ENCODE measurements at places on chromosomes 3 and 15.

- DNase-seq, result no peak
Observed at GRCh38 chr3:149368674-149369497, 8.6 kb downstream of the TM4SF1 start.

DNA sequence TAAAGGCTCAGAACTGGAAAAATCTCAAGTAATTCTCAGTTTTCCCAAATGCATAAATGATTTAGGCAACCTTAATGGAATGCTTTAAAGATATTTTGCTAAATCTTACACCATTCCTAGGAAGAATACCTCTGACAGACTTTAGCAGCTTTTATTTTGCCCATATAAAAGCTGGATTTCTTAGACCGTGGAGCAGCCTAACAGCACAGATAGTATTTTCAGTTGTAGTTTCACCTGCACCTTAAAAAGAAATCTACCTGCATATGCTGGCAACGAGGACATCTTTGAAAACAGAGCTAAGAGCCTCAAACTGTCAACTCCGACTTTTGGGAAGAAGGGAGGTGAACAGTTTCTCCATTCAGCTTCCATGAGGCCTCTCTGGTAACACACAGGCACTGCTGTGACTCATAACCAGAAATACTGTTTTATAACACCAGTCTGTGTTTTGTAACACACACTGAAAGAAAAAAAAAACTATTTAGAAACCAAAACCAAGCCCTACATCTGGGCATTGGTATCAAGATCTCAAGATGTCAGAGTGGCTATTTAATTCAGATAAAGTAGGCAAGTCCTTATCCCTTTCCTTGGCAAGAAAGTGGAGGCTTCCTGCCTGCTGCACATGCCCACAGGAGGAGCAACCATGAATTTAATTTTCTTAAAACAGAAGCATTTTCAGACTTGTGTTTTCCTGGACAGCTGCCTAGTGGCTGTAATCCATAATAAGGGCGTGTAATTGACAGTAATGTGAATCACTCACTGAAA is 181.5 kb upstream of the ICE2 start:
- DNase-seq, result peak; percentile 59

DNA sequence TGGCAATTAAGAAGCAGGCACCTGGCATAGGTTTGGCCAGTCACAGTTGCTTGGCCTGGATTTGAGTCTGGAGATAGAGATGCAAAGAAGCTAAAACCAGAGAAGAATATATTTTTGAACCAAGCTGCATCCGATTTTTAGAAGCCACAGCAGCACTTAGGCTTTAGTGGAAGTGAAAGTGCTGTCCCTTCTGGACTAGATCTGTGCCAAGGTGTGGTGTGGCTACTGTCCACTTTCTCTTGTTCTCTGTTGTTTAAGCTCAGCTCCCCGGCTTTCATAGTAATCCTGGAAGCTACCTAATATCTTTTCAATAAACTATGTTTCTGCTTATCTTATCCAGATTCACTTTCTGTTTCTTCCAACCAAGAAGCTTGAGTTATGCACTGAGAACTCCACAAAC is 183.4 kb upstream of the THRB start:
- no peak for DNase-seq

- no peak for DNase-seq
Observed at GRCh38 chr3:17642474-17642873, 100.0 kb downstream of the TBC1D5 start.

- DNase-seq, result peak; percentile 84
Observed at GRCh38 chr3:21979706-21980105, 228.7 kb upstream of the ZNF385D start.

DNA sequence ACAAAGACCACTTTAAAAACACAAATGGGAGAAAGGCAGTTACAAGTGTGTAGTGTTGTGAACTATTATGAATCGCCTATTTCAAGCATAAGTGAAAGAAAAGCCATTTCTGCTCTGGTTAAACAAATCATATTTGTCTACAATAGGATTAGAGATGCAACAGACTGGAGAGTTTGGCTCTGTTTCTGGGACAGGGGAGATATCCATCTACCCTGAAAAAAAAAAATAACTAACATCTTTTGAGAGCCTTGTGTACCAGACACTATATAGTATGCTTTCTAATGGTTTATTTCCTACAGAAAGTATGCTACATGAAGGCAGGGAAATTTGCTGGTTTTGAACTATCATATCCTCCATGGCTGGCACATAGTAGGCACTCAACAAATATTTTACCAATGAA is 106.7 kb upstream of the FHIT start:
- no peak for DNase-seq

- no peak for DNase-seq
Observed at GRCh38 chr3:109136523-109136922, at the start of gene C3orf85. C3orf85 (plus strand) TSS chr3:109136719; CDS start chr3:109136848, 129 bp downstream.

DNA sequence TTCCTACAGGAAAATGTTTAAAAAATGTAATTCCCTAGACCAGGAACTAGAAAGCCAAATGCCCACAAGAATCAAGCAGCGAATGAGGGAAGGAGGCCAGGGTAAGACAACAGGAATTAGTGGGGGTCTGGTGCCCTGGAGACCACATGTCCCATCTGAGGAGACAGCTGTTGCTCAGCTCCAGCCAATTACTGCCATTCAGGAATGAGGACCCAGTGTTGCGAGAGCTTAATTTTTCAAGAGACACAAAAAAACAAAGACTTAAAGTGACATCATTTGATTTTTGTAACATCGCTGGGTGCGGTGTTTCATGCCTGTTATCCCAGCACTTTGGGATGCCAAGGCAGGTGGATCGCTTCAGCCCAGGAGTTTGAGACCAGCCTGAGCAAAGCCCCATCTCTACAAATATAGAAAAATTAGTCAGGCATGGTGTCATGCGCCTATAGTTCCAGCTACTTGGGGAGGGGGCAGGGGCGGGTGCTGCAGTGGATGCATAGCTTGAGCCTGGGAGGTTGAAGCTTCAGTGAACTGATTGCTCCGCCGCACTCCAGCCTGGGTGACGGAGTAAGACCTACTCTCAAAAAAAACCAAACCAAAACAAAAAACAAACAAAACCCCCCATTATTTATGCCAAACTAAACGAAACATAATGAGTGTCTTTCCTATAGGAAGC is 52.8 kb upstream of the LRIG1 start:
- DNase-seq, result no peak

- peak; percentile 48 for DNase-seq
Observed at GRCh38 chr15:65796610-65797078, 4.6 kb upstream of the DENND4A start.

DNA sequence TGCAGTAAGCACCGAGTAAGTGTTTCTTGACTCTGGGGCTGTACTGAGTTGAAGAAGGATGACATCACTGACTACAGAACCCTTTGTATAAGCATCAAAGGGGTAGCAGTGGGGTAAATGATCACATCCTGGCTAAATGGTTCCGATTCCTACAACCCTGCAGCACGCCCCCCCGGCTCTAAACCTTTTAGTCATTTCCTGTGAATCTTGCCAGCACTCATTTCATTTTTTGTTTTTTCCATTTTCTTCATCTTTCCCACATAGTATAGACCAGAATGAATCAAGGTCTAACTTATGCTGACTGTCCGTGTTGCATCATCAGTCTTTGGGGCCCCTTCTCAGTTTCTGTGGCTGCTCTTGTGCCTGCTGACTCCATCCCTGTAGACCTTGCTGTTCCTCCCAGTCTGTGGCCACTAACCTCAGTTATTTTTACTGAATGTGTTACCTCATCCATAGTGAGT is 383.1 kb upstream of the TPRG1 start:
- DNase-seq, result peak; percentile 96

Measured in fibroblast of skin of back (primary cell).